ENCODE measurements at places on chromosomes 16 and 17.

DNA sequence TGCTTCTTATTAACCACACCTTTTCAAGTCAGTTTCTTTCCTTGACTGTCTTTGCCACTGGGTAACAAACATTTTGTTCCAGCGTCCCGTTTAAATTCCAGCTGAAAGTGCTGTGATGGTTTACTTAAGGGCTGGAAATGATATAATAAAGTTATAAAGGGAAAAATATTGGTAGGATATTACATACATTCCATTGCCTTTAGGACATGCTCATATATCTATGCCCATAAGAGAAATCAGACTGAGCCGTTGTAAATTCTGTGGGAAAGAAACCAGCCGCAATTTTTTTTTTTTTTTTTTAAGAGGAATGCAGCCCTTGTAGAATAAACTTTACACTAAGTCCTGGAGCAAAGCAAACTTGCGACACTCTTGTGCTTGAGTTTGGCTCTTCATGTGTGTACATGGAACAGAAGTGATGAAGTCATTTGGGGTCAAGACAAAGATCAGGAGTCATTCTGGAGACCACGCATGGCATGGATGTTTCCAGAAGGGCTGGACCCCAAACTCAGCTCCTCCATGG, 210.9 kb downstream of the XYLT1 start:
- no peak for DNase-seq

- DNase-seq = no peak
These were observed 122.0 kb downstream of the METRNL start for GRCh38 chr17:83201206-83202001.

DNA sequence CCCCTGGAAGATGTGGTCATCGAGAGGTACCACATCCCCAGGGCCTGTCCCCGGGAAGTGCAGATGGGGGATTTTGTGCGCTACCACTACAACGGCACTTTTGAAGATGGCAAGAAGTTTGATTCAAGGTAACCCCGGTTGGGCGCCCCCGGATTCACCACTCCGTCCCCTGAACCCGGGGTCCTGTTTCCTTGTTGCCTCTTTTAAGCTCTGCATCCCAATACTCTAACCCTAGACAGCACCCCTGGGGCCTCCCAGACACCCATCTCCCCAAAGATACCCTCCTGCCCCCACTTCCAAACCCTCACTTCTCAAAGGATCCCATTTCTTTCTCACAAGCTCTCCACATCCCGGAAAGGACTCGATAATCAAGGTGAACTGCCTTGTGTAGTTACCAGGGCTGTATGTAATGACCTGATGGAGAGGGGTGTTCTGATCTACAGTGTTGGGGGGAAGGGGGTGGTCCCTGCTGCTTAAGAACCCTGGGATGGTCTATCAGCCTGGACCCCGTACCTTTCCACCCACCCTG, 412 bp downstream of the FKBP10 start:
- no peak for DNase-seq

DNA sequence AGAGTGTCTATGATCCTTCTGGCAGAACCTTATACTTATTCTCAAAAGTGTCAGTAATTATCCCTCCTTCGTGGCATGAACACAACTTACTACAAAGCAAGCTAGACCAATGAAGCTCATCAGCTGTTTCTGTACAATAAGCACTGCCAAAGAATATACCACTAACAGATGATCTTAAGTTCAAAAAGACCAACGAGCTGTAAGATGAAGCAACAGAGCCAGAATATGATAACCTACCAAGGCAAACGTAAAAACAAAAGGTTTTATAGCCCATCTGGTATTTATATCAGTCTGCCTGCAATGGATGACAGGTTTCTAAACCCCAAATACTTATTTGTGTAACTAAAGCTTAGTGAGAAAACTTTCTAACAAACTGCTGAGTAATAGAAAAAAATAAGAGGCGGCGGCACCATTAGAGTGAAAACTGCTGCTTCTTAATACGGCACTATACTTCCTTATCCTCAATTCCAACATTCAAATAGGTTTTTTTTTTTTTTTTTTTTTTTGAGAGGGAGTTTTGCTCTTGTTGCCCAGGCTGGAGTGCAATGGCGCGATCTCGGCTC, 22.1 kb downstream of the NME2 start:
- no peak for DNase-seq

DNA sequence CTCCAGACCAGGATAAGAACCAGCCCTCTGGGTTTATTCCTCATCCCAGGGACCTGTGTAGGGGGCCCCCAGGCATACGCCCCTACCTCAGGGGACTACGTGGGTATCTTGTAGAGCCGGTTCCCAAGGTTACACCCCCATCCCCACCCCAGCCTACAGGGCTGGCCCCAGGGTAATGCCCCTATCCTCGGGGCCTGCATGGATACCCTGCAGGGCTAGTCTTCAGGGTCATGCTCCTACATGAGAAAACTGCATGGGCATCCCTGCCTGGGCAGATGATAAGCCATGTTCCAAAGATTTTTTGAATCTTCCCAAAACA, 14.2 kb downstream of the HDAC5 start:
- DNase-seq = no peak

Data from stimulated activated CD4-positive, alpha-beta T cell treated with anti-CD3 and anti-CD28 coated beads, TNF-alpha, amount 100 ng/mL, for 4 hours (primary cell).